ENCODE measurements at places on chromosomes 12 and 14.

DNA sequence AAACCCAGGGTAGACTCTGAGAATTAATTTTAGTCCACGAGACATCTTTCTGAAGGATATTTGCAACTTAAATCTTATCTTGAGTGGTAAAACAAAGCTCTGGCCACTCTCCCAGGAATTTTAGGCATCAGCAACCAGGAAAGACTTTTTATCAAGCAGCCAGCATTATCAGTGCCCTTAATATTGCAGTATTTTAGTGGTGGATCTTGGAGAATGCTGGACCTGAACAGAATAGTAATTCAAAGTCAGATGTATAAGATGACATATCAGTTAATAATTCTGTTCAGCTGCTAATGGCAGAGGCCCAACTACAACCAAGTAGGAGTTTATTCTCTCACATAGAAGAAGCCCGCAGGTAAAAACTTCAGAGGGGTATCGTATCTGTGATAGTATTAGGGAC lies 59.0 kb upstream of the CRY1 start:
- DNase-seq, result no peak

- DNase-seq, result no peak
These were observed 13.8 kb downstream of the PRICKLE1 start for GRCh38 chr12:42575717-42576116.

- DNase-seq, result no peak
These were observed 630 bp downstream of the NELL2 start for GRCh38 chr12:44875417-44875953.

DNA sequence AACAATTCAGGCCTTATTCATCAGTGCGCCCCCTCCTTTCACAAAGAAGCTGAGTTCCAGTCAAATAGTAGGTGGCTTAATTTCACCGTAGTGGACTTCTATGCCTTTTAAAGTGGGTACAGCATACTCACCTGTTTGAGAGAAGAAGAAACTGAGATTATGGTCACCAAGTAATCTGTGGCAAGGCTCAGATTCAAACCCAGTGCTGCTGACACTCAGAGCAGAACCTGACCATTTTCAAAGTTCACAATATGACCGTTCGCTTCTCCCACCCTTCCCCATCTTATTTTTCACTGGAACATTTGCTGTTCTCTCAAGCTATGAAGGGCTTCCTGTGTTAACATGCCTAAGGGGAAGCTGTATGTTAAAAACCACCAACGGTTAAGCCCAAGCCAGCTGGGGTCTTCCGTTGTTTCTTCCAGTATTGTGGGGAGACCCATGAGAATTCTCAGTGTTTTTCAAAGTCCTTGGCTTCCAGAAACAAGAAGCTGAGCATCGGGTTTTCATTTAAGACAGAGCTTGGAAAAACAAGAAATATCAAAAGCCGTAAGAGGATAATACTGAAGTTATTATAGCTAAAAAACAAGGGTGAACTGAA lies 6.1 kb upstream of the PSMA6 start:
- DNase-seq, result peak; percentile 92

GRCh38 chr12:77724367-77724957 lies 106.2 kb upstream of the NAV3 start:
- peak; percentile 63 for DNase-seq

DNA sequence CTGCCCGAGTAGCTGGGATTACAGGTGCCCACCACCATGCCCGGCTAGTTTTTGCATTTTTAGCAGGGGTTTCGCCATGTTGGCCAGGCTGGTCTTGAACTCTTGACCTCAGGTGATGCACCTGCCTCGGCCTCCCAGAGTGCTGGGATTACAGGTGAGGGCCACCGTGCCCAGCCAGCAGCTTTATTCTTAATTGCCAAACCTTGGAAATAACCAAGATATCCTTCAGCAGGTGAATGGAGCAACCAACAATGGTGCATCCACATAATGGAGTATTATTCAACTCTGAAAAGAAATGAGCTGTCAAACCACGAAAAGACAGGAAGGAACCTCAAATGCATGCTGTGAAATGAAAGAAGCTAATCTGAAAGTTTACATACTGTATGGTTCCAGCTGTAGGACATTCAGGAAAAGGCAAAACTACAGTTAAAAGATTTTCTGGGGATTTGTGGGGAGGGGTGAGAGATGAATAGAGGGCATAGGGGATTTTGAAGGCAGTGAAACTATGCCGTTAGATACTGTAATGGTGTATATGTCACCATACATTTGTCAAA lies 118.8 kb upstream of the CCND2 start:
- DNase-seq, result no peak

DNA sequence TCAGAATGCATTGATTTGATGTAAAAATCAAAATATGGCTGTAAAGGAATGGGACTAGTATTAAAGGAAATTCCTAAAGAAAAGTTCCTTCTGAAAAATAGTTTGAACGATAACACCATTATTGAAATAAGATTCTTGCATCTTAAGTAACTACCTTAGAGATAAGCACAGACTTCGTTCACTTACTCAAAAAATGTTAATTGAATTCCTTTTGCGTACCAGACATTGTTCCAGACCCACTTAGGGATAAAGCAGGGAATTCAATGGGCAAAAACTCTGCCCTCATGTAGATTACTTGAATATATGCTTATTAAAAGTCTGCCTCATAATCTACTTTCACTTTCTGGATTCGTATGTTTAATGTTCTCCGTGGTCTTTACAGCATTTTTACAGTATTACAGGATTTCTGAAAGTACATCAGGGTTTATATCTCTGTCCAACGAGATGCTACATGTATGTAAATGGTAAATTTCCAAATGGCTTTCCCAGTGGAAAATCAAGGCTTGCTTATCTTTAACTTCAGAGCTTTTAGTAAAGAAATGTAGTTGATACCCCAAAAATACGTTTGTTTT lies 213.7 kb downstream of the GXYLT1 start:
- no peak for DNase-seq

GRCh38 chr14:71319666-71320065 lies 412.4 kb downstream of the PCNX1 start:
- DNase-seq, result peak; percentile 41

GRCh38 chr14:23094666-23095195 lies at the start of gene ACIN1:
Gene ACIN1 (minus strand): TSS chr14:23095136. CDS start chr14:23095112, 24 bp downstream.
- DNase-seq, result no peak

GRCh38 chr12:62683776-62684569 lies 217.3 kb downstream of the MON2 start:
- no peak for DNase-seq

DNA sequence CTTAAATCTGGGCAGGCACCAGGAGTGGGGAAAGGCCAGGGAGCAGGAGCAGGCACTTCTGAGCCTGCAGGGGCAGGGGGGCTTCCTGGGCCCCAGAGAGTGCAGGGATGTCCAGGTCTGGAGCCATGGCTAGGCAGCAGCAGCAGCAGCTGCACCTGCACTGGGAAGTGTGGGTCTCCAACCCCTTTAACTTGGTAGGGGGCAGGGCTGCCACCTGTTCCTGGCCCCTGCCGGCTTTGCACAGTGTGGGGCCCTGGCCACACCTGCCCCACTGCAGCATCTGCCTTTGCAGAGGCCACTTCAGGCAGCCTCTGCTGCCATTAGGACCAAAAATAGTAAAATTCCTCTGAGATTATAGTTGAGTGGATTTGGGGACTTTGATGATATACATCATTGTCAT lies 138.5 kb downstream of the SLC16A7 start:
- no peak for DNase-seq

- no peak for DNase-seq
These were observed 38.3 kb downstream of the SRGAP1 start for GRCh38 chr12:63882844-63883243.

GRCh38 chr14:59154373-59154772 lies 34.1 kb upstream of the DAAM1 start:
- DNase-seq, result no peak

- DNase-seq, result no peak
These were observed 28.6 kb downstream of the SLC2A14 start for GRCh38 chr12:7844116-7844515.

DNA sequence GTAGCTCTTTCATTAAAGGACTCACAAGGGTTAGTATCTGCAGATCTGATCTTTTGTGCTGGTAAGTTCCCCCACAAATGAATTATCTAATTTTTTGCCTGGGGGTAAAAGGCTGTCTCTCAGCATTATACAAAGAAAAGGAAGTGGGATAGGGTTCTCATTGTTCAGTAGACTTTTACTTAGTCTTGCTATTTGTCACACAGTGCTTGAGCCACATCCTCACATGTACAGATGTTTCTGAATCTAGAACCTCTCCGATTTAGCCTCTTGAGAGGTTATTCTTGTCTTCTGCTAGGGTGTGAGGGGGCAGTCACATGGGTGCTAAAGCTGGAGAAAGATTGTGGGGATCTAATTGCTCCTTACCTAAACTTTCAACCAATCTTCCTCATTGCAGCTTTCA lies 93.0 kb downstream of the SLC41A2 start:
- DNase-seq, result no peak

- no peak for DNase-seq
These were observed 47.4 kb downstream of the STX2 start for GRCh38 chr12:130791629-130792028.

GRCh38 chr14:59346796-59347510 lies 118.2 kb downstream of the GPR135 start:
- DNase-seq, result no peak

GRCh38 chr12:69007101-69007854 lies 74.3 kb upstream of the CPM start:
- peak; percentile 25 for DNase-seq

DNA sequence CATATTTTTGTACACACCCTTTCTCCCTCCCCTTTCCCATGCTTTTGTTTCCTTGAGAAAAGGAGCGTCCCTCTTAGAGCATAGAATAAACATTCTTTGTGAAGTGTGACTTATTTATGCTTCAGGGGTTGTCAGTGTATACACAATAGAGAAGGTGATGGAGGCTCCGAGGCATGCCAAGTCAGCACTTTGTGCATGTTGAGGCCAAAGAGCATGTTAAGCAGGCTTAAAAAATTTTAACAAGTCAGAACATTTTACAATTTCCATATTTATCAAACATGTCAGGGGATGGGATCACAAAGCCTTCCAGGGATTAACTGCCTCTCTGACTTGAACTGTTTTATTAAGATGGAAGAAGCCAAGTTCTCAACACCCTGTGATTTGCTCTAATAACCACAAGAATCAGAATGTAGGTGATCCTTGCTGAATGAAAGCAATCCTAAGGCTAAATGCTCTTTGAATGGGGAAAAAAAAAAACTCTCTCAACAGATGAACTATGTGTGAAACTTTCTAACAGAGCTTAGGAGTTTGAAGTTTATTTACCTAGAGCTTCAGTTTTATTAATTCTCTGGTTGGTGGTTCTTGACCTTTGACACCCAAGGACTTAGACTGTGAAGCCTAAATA lies 223.1 kb downstream of the RAD51B start:
- no peak for DNase-seq

DNA sequence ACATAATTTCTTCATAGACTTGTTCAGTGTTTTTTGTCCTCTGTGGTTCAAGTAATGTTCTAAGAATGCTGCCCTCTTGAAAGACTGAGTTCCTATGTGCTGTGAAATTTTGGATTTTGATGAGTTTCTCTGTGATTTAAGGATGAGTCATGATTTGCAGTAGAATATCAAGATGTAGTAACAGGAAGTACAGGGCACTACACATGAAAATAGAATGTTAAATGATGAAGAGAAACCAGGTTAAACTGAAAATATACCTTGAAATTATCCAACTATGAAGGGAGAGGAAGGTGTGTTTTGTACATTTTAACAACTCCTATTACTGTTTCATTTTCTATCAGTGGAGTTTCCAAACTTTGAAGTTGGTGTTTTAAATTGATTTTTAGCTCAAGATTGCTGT lies 4.8 kb downstream of the ELK3 start:
- no peak for DNase-seq

DNA sequence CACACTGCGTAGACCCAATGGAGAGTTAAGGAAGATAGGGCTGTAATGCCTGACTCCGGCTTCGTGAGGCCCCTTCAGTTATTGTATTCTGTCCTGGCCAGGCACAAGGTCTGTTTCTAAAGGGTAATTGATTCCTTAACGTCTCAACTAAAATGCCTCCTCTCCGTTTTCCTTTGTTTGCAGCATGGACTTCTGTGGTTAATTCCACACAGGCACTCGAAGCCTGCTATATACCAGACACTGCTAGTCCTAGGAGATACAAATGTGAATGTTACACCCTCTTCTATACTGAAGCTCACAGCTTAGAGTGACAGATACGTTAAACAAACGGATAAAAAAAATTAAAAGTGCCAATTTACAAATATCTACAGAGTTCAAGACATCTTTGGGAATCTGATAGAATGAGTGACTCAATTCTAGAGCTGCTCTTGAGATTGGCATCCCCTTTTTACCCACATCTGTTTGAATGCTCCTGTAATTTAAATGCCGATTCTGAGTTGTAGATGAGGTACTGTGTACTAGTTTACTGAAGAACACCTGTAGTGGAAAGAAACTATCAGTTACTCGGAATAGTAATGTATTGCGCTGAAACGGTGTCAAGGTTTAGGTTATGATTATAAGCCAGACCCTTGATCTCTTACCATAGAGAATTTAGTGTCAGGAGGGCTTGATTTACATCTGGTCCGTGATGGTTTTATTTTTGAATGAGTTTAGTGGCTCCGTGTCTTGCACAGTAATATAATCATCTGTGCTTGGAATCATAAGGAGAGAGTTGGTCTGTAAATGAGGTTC lies 784 bp downstream of the PSMA6 start:
- no peak for DNase-seq

GRCh38 chr14:58705066-58705465 lies 67.3 kb downstream of the DACT1 start:
- no peak for DNase-seq

Measured in Kasumi-1 (cell line).